Stimulated activated naive B cell treated with anti-CD40 and anti-IgM and Interleukin-4, amounts not matched to agents 10 μg/mL and 1 μg/mL and 100 μg/mL, for 72 hours (primary cell): ENCODE measurements at places on chromosomes 12 and 14.

DNA sequence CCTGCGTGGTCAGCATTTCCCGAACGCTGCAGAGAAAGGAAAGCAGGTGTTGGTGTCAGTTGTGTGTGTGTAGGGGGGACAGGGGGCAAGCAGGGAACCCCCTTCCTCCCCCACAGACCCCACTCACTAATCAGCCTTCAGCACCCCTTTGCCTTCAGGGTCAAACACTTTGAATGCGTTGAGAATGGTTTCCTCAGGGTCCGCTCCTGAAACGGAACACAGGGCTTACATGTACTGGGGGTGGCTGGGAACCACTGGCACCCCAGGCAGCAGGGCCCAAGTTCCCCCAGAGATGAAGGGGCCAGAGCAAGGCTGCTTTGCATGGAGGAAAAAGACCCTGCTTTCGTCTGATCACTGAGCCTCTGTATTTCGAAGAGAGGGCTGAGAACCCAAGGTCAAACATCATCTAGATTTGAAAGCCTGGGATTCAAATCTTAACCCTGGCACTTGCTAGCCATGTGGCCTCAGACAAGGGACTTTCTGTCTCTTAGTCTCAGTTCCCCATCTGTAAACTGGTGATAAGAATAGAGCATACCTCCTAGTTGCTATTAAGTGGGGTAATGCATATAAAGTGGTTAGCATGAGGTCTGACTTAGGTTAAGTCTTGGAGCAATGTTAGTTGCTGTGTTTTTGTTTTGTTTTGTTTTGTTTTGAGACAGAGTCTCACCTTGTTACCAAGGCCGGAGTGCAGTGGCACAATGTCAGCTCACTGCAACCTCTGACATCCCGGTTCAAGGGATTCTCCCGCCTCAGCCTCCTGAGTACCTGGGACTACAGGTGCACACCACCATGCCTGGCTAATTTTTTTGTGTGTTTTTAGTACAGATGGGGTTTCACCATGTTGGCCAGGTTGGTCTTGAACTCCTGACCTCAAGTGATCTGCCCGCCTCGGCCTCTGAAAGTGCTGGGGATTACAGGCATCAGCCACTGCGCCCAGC, 7.0 kb downstream of the MYL2 start:
- H3K27me3 ChIP-seq: no peaks in the 10 kb centered on the region
- peak; percentile 51 for DNase-seq
- H3K36me3 ChIP-seq: no peaks in the 10 kb centered on the region

GRCh38 chr12:126507231-126507630, 1442.0 kb downstream of the AACS start:
- no peaks in the 10 kb centered on the region for H3K4me1 ChIP-seq
- no peak overlapping the region for H3K4me3 ChIP-seq
- H3K27ac ChIP-seq: no peak overlapping the region
- H3K36me3 ChIP-seq: no peaks in the 10 kb centered on the region
- DNase-seq: no peak

DNA sequence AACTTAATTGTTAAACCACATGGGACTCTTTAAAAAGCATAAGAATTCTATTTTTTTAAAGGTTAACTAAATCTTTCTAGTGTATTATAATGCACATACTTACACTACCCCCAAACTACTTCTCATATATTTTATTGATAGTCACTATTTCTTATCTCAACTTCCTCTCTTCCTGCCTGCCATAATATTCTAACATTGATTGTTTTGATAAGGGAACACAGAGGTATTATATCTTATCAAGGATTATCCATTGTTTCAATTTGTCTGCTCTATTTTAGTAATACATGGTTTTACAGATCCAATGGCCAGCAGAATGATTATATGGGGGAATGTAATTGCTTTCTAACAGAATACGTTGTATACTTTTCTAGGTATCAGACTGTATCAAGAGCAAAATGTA, 98.9 kb downstream of the EPS8 start:
- no peaks in the 10 kb centered on the region for H3K4me1 ChIP-seq
- H3K27me3 ChIP-seq: no peaks in the 10 kb centered on the region
- DNase-seq: no peak
- H3K27ac ChIP-seq: no peak overlapping the region
- H3K36me3 ChIP-seq: no peaks in the 10 kb centered on the region

- H3K4me1 ChIP-seq: no peaks in the 10 kb centered on the region
- H3K27me3 ChIP-seq: peaks cover 11% of the 10 kb centered on the region
- no peak overlapping the region for H3K4me3 ChIP-seq
- H3K36me3 ChIP-seq: no peaks in the 10 kb centered on the region
- DNase-seq: no peak
Measured at GRCh38 chr14:90355540-90356518, 24.1 kb upstream of the NRDE2 start.

DNA sequence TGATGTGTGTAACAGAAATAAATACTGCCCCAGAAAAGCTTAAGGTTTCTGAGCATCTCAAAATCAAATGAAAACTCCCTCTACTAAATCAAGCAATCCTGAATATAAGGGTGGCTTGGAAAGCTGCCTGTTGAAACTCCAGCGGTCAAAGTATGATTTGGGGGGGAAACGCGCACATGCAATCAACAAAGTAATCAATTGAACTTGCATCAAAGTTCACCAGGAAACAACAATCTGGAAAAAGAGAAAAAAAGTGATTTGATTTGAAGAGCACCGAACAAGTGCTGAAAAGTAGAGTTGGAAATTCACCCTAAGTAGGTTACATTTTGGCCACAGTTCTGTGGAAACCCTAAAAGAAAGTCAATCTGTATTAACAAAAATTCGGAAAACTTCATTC, 700 bp downstream of the CNIH1 start:
- no peaks in the 10 kb centered on the region for H3K27me3 ChIP-seq
- H3K4me3 ChIP-seq: peak overlapping the region; percentile 89
- DNase-seq: no peak
- peak overlapping the region; percentile 78 for H3K27ac ChIP-seq

GRCh38 chr12:52250048-52250990, 17.3 kb downstream of the KRT7 start:
- H3K27ac ChIP-seq: no peak overlapping the region
- peaks cover 8% of the 10 kb centered on the region for H3K4me1 ChIP-seq
- no peak overlapping the region for H3K4me3 ChIP-seq
- H3K36me3 ChIP-seq: peaks cover 5% of the 10 kb centered on the region
- no peak for DNase-seq

DNA sequence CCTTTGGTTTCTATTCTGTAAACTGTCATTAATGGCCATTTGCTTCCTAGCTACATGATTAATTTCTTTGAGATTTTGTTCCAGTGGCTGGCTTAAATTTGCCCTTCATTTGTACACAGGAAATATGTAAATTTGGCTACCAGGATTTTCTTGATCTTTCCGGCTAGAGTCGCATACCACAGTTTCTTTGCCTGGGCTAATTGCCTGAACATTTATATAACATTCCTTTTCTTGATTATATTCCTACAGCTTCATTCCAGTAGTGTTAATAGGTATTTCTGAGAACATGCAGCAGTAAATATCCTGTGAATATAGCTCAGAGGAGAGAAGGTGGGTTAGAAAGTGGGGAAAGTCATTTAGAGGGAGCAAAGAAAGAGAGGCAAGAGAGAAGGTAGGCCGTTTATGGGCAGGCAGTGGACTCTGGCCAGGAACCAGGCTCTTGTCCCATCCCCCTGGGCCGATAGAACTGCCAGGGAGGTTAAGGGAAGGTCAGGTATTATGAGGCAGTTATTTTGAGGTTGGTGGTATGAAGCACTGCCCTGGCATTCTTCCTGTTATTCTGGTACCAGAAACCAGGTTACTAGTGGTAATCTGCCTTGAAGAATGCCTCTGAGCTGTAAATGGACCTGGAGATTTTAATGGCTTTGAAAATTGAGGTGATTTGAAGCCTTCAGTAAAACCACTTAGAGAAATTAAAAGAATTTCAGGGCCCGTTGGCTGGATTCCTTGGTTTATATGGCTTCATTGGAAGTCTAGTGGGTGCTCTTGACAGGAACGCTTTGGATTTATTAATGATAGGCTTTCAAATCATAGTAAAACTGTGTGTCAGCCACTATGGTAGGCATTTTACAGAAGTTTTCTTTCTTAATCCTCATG, 4.4 kb downstream of the RNF10 start:
- H3K36me3 ChIP-seq: peaks cover 26% of the 10 kb centered on the region
- peaks cover 27% of the 10 kb centered on the region for H3K4me1 ChIP-seq
- peak overlapping the region; percentile 42 for H3K4me3 ChIP-seq
- no peak for DNase-seq
- no peaks in the 10 kb centered on the region for H3K27me3 ChIP-seq
- peak overlapping the region; percentile 60 for H3K27ac ChIP-seq

GRCh38 chr14:96303981-96304380, 48.0 kb downstream of the BDKRB1 start:
- H3K4me3 ChIP-seq: no peak overlapping the region
- peaks cover 24% of the 10 kb centered on the region for H3K36me3 ChIP-seq
- no peak for DNase-seq
- no peak overlapping the region for H3K27ac ChIP-seq
- no peaks in the 10 kb centered on the region for H3K27me3 ChIP-seq

DNA sequence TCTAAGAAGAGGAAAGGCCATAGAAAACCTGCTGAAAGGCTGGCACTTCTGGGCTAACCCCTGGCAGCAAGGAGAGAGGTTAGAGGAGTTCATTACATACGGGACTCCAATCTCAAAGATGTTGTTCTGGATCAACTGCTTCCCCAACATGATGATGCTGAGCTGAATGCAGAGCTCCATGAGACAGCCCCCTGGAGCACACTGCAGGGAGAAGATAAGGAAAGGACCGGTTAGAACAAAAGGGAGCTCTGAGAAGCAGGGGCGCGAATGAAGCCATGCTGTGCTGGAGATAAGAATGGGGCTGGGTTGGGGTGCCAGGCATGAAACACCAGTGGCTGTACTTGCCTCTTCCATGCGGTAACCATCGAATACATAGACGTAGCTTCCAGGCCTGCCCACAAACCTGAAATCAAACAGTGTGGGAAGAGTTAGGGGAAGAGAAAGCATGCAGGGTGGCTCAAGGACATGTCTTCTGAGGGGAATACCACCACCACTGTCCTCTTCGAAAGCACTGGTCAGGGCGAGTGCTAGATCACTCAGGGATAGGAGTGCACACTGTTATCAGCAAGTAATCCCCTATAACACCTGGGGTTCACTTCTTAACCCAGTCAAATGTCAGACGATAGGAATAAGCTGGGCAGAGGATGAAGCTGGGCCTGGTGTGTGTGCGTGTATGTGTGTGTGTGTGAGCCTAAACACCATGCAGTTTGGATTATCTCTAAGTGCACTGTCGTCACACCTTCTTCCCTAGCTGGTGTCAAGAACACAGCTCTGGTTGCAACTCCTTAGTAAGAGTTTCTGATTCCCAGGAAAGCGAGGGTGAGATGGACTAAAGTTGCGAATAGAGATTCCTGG, 180.9 kb downstream of the NTF3 start:
- H3K36me3 ChIP-seq: no peaks in the 10 kb centered on the region
- no peak overlapping the region for H3K27ac ChIP-seq

- no peaks in the 10 kb centered on the region for H3K36me3 ChIP-seq
- H3K4me3 ChIP-seq: no peak overlapping the region
- H3K27ac ChIP-seq: no peak overlapping the region
- peaks cover 50% of the 10 kb centered on the region for H3K27me3 ChIP-seq
Measured at GRCh38 chr14:69037790-69038454, 58.8 kb upstream of the ACTN1 start.

DNA sequence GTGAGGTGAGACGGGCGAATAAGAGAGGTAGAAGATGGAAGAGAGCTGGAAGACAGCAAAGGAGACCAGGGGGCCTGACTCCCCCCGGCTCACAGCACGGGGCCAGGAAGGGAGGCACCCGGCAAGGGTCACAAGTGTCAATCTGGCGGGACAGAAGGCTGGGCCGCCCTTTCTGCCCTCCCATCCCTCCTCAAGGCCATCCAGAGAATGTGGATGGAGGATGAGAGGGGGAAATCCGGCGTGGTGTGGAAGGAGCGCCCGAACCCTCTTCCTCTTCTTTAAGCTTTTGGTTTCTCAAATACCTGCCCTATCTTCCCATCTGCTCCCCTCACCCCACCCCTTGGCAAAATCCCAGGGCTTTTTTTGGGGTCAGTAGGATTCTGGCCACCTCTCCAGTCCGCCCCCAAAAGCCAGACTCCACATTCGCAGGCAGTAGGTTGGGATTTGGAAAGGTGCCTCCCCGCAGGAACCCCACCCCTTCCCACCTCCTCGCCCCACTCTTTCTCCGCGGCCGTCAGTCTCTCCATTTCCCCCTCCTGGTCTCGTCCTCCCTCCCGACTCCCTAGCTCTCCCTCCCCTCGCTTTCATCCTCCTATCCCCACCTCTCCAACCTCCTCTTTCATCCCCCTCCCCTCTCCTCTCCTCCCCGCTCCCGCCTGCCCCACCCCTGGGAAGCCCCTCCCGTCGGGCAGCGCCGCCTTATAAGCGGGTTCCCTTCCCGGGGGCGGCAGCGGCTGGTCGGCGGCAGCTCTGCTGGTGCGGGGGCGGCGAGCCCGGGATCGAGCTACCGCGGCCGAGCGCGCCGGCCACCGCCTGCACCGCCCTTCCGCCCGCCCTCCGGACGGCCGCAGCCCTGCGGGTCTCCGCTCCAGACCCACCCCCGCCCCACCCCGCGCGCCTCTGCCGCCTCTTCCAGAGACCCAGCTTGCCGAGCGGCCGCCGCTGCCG, at the start of gene PTMS:
TSS of gene PTMS (plus strand) at position 730 of the 948 bp plus-strand sequence. CDS start 343 bp downstream, outside the sequence.
- peak within 1 kb of the TSS; percentile 81 for H3K27ac ChIP-seq
- peak within 1 kb of the TSS; percentile 90 for H3K4me3 ChIP-seq
- H3K27me3 ChIP-seq: peaks cover 60% of the 10 kb centered on the region
- DNase-seq: no peak
- H3K4me1 ChIP-seq: peaks cover 28% of the 10 kb centered on the region
- no peaks in the 10 kb centered on the region for H3K36me3 ChIP-seq

GRCh38 chr12:72024613-72025012, 86.0 kb downstream of the TPH2 start:
- no peaks in the 10 kb centered on the region for H3K36me3 ChIP-seq
- H3K4me3 ChIP-seq: no peak overlapping the region
- H3K27me3 ChIP-seq: peaks cover 6% of the 10 kb centered on the region
- no peaks in the 10 kb centered on the region for H3K4me1 ChIP-seq
- DNase-seq: no peak
- H3K27ac ChIP-seq: no peak overlapping the region

GRCh38 chr12:46354111-46354801, 18.3 kb downstream of the SLC38A2 start:
- no peak for DNase-seq
- H3K27ac ChIP-seq: no peak overlapping the region
- no peaks in the 10 kb centered on the region for H3K27me3 ChIP-seq
- H3K4me3 ChIP-seq: no peak overlapping the region
- peaks cover 14% of the 10 kb centered on the region for H3K36me3 ChIP-seq

- H3K36me3 ChIP-seq: no peaks in the 10 kb centered on the region
- H3K27me3 ChIP-seq: no peaks in the 10 kb centered on the region
- no peak for DNase-seq
- H3K4me3 ChIP-seq: no peak overlapping the region
- peaks cover 25% of the 10 kb centered on the region for H3K4me1 ChIP-seq
- H3K27ac ChIP-seq: no peak overlapping the region
Measured at GRCh38 chr12:95105540-95105939, 32.1 kb upstream of the NR2C1 start.

GRCh38 chr14:64680013-64680713, 24.1 kb upstream of the PLEKHG3 start:
- no peak overlapping the region for H3K27ac ChIP-seq
- peaks cover 6% of the 10 kb centered on the region for H3K4me1 ChIP-seq
- no peak overlapping the region for H3K4me3 ChIP-seq
- H3K27me3 ChIP-seq: no peaks in the 10 kb centered on the region
